ENCODE measurements at places on chromosomes 12 and 14. TPM values are rescaled to one million over a fixed set of nuclear protein-coding genes. Genes with fewer than 3 reads are reported as not detected.

Gene TAS2R7
- not detected for total RNA-seq

Gene LARP4
- 20.3 TPM for total RNA-seq

Gene OR10AD1
- total RNA-seq = not detected

Gene CLEC2A
- not detected for total RNA-seq

Gene DTX1
- 2.5 TPM for total RNA-seq

Gene POTEM
- total RNA-seq = not detected

Data from cardiac ventricle fibroblast (primary cell).